ENCODE measurements at places on chromosomes 3 and 15.

GRCh38 chr15:80494756-80495155 is 90.6 kb downstream of the ARNT2 start:
- DNase-seq: no peak

- peak; percentile 27 for DNase-seq
Observed at GRCh38 chr3:153595186-153595815, 433.3 kb downstream of the RAP2B start.

- DNase-seq: no peak
Observed at GRCh38 chr3:195147649-195148080, 123.3 kb downstream of the XXYLT1 start.

- DNase-seq: peak; percentile 28
Observed at GRCh38 chr15:71252044-71252739, 136.9 kb downstream of the THSD4 start.

DNA sequence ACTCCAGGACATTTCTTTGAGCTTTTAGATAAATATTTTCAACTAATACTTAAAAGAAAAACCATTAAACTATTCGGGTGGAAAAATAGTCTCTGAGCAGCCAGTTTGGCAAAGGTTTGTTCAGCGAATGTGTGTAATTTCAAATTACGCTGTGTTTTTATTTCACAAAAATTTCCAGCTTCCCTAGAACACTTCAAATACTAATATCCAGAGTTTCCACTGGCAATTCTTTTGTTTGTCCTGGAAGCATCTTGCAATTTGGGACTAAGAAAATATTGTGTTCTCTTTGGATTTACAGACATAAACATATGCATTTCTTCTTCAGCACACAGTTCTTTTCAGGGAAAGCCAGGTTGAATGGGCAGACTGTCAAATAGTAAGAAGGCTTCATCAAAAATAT is 61.9 kb downstream of the MDFIC2 start:
- no peak for DNase-seq

DNA sequence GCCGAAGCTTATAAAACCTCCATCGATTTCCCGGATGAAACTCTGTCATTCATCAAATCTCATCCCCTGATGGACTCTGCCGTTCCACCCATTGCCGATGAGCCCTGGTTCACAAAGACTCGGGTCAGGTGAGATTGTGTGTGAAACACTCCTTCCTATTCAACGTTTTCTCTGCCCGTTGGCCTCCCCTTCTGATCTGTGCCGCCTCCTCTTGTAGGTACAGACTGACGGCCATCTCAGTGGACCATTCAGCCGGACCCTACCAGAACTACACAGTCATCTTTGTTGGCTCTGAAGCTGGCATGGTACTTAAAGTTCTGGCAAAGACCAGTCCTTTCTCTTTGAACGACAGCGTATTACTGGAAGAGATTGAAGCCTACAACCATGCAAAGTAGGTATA is 47.4 kb downstream of the SEMA6D start:
- no peak for DNase-seq

DNA sequence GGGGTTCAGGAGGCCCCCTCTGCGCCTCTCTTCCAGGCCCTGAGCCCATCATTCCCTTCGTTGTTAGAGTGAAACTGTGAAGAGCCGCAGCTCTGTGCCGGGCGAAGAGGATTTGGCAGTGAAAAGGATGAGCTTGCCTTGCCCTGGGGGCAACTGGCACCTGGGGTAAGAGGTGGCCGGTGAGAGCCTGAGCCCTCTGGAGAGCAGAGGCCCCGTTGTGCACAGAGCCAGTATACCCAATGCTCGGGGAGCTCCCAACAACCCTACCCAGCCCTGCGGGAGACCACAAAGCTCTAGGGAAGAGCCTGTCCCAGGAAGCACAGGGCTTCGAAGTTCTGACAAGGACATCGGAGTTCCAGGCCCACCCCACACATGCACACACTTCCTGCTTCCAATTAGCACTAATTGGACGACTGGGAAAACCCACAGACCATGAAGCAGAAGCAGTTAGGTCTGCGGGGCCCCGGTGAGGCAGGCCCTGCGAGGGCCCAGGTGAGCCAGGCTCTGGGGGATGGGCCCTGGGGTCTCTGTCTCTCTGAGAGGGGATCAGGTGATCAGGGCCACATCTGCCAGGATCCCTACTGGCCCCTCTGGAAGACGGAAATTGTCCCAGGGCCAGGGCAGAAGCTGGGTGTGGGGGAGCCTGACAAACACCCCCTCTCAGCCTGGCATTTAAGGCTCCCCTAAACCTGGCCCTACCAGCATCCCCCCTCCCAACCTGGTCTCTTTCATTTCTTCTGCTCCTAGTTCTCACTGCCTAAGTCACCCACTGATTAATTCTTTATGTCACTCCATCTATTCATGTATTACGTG is 27.9 kb upstream of the SFMBT1 start:
- no peak for DNase-seq

GRCh38 chr3:31785734-31786133 is 195.3 kb downstream of the OSBPL10 start:
- no peak for DNase-seq

GRCh38 chr15:70156671-70157271 is 59.1 kb upstream of the TLE3 start:
- peak; percentile 65 for DNase-seq

GRCh38 chr3:156360963-156361362 is 194.0 kb downstream of the SSR3 start:
- no peak for DNase-seq

DNA sequence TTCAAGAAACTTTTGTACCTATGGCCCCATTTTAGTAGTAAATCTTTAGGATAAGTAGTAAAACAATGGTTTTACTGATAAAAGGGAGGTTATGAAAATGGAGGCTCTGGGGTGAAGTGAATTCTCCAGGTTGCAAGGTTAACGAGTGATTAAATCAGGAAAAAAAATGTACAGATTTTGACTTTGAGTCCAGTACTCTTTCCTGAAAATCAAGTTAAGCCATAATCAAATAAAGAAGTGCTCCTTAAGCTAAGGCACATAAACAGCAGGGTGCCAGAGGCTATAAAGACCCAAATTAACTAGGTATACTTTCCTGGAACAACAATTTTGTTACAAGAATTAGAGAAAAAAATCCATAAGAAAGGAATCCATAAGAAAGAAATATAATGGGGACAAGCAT is 114.7 kb downstream of the DPH6 start:
- no peak for DNase-seq

GRCh38 chr3:38580450-38581382 is 68.8 kb downstream of the SCN5A start:
- DNase-seq: no peak

DNA sequence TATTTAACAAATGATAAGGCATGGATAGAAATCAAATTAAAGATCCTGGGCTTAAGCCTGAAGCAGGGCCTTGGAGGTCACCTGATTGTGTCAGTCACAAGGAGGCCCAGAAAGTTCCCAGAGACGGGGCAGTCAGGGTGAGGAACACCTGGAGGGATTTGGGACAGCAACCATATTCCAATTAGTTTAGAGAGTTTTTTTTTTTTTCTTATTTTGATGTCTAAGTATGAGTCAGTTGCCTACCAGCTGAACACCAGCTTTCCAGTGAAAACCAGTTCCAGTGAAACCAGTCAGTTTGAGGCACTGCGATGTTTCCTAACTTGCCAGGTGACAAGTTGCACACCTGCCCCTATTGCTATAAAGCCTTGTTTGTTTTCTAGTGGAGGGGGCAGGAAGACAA is 350.7 kb upstream of the AZI2 start:
- DNase-seq: peak; percentile 77

All from NCI-H146 (cell line).